Hindlimb muscle (tissue), 1 donor: ENCODE measurements at places on chromosomes 5 and 9.

DNA sequence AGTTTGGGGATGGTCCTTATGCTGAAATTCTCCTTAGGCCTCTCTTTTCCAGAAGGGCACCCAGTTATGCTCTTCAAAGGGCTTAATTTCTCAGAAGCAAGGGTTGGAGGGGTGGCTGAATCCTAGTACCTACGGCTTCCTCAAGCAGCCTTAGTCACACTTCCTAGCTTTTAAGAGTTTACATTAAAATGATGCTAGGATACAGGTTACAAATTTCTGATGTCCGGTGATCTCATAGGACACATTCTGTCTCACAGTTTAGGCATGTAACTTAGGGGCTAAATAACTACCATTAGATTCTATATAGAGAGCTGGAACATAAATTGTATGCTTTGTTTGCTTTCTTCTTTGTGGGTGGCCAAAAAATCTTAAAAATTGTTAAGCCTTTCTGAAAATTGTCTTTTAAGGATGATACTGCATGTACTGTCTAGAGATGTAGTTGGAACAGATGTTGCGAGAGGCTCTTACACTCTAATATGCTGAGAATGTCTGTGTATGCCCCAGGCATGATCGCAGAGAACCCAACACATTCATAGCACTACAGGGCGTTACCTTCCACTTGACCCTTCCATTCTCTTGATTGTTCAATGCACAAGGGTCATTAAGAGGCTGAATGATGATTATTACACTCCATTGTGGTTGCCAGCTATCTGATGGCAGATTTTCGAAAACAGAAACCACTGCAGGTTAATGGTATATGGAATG is 139.1 kb downstream of the TMEM38B start:
- no peak for DNase-seq

DNA sequence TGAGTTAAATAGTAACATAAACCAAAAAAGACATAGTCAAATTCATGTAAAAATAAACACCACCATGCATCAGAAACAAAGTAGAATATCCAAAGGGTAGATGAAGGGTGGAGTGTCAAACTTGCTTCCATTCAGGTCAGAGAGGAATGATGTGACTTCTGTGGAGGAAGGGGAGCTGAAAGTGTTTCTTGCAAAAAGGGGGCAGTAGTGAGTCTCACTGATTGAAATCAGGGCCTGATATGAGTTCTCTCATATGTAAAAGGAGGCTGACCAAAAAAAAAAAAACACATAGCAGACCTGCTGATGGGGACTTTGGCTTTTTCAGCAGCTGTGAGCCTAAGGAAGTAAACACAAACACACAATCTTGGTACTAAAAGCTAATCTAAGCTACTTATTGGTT is 38.8 kb upstream of the RGMB start:
- DNase-seq = no peak

DNA sequence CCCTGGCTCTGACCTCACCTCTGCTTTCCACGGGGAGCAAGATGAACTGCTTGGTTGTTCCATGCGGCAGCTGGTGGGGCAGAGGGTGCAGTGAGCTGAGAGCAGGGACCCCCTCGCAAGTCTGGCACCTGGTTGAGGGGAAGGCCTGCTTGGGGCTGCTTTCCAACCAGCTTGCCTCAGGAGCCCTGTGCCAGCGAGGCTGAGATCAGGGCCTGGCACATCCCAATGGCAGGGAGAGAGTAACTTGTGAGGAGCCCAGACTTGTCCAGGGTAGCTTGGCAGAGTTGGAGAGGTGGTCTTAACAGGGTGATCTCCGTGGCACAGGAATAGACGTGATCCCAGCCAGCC is 68.9 kb downstream of the IQGAP2 start:
- no peak for DNase-seq

GRCh38 chr5:142969186-142969585 is 199.0 kb downstream of the ARHGAP26 start:
- DNase-seq = no peak

GRCh38 chr5:16564248-16564867 is 52.4 kb downstream of the RETREG1 start:
- no peak for DNase-seq

DNA sequence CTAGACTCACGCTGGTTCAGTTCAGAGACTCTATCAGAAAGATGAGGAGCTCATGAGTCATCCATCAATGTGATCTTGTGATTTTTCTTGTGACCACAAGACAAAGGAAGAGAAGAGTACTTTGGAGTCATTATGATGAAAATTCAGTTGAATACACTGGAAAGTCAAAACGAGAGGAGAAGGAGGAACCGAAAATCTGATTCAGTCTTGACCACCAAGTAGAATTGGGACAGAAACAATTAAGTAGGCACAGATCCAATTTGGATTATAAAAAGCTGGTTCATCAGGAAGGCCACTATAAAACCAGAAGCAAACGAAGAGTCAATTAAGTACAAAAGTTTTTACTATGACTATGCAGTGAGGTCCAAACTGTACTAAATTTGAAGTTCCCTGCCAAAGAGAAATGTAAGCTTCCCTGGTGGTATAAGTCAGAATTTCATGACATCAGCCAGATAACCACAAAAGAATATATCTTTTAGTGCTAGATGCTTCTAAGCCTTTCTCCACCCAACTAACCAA is 90.9 kb downstream of the THBS4 start:
- no peak for DNase-seq

DNA sequence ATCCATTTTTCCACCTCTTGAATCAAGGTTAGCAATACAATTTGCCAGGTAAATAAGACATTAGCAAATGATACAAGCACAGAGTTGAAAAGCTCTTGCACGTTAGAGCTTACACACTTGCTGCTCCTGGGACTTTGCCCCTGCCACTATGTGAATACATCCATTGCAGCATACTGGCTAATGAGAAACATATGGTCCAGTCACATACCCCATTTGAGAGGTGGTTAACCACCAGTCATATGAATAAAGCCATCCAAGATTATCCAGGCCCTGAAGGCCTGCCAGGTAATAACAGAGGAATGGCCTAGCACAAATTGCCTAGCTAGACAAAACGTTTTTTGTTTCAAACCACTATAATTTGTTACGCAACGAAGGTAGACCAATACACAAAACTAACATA is 45.8 kb upstream of the FTMT start:
- no peak for DNase-seq

GRCh38 chr5:15383469-15383868 is 116.5 kb upstream of the FBXL7 start:
- DNase-seq = no peak

DNA sequence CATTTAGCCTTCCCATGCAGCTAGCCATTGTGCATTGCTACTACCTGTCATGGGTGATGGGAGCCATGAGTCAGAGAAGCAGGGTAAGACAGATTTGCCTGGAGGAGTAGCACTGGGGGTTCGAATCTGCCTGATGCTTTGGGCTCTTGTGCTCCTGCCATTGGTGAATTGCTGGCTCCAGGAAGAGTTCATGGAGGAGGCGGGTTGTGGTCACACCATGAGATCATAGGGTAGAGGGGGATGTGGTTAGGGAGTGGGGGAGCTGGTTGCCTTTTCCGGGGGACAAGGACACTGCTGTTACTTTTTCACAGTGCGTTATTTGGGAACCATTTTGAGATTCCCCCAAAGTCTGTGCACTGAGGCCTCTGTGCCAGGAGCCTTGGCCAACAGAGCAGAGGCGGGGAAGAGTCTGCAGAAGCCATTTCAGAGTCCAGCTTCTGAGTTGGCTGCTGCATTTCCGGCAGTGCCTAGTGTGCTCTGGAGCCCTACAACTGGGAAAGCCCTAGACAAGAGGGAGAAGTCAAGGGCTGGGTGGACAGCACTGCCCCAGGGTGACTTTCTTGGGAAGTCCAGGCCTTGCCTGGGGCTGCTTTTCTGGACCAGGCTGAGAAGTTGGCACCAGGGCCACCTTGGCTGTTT is 6.2 kb downstream of the ANGPTL2 start:
- DNase-seq = peak; percentile 51

DNA sequence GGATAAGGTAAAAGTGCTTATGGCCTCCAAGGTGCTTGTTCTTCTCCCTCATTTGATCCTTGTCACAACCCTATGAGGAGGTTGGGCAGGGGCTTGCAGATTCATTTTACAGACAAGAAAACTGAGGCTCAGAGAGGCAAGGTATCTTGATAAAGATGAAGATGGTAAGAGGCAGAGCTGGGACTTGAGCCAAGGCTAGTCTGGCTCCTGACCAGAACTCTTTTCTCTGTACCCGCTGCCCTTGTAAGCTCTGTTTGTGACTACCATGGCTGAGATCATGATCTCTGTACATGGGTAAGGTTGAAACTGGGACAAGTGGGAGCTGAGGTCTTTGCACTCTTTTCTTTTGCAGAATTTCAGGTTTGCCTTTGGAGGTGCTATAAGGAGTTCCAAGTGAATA is 33.6 kb downstream of the SEC61B start:
- no peak for DNase-seq

DNA sequence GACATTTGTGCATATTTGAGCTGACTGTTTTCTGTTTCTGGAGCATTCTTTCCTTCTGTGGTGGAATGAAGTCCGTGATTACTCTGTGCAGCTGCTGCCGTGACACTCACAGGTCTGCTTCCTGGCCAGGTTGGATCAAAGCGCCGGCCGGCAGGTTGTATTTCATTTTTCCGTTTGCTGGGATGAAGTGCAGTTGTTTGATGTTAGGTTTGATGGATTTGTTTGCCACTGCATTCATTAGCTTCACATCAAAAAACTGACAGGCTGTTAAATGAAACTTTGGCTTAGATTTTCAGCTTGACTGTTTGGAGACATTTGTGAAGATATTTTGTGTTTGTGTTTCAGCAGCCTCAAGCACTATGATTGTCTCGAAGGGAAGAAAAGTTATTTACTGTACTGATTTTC is 140.1 kb downstream of the KDM4C start:
- DNase-seq = no peak

DNA sequence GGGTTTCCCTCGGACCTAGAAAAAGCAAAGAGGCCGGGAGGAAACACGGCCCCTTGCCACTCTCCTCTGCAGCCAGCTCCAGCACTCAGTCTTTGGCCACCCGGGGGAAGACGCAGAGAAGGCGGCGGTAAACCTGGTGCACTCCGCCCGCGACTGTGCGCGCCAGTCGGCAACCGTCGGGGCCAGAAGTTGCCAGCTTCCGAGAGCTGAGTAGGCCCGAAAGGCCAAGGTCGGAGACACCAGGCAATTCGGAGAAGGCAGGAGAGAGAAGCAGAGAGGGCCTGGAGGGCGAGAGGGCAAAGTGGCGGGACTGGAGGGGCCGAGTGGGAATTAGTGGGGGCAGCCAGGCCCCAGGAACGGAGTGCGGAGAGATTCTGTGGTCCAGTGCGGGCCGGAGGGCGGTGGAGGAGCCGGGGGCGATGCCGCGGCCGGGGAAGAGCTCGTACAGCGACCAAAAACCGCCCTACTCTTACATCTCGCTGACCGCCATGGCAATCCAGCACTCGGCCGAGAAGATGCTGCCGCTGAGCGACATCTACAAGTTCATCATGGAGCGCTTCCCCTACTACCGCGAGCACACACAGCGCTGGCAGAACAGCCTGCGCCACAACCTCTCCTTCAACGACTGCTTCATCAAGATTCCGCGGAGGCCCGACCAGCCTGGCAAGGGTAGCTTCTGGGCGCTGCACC is at the start of gene FOXB2:
Gene FOXB2 (plus strand): TSS at position 420 of the 690 bp plus-strand sequence. CDS start 0 bp downstream, at position 420.
- DNase-seq = no peak

- DNase-seq = no peak
These were observed 621.0 kb upstream of the ADAMTS16 start for GRCh38 chr5:4518903-4519672.

GRCh38 chr5:145960166-145960565 is 23.8 kb downstream of the SH3RF2 start:
- DNase-seq = no peak

DNA sequence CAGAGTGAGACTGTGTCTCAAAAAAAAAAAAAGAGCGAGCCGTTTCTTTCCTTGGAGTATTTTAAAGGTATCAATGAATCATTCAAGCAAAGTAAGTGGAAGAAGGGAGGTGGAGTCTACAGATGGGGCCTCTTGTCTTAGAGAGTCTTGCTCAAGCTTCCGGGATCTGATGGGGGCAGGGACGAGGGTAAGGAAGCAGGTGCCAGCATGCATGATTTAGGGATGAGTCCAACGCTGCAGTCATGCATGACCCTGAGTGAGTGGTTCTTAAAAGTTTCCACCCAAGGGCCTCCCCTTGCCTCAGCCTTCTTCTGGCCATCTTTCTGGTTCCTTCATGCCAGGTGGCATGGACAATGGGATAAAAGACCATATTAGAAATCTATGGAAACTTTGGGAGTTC is 79.6 kb downstream of the MYO10 start:
- DNase-seq = no peak

- no peak for DNase-seq
These were observed 387.1 kb downstream of the TMEM232 start for GRCh38 chr5:110339399-110339798.

DNA sequence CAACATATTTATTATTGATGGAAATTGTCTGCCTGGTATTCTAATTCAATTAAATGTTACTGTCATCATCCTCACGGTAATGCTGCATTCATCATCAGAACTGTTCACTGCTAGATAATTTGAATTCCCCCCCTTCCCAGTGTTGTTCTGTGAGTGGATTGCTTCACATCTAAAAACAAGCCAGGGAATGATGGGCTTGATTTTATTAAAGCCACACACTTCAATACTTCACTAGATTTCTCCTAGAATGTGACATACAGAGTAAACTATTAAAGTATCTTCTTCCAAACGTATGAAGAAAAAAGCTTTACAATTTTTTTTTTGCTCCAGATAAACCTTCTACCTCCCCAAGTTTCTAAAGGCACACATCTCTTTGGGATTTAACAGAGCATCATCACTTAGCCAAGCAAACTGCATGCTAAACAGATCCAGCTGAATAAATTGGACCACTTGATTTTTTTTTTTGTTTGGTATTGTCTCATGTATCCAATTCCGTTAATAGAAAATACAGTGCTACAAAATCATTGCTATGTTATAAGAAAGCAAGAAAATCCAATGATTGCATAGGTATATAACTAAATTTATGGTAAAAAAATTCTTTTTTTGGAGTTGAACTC is 692.4 kb downstream of the MTRR start:
- DNase-seq = peak; percentile 63

DNA sequence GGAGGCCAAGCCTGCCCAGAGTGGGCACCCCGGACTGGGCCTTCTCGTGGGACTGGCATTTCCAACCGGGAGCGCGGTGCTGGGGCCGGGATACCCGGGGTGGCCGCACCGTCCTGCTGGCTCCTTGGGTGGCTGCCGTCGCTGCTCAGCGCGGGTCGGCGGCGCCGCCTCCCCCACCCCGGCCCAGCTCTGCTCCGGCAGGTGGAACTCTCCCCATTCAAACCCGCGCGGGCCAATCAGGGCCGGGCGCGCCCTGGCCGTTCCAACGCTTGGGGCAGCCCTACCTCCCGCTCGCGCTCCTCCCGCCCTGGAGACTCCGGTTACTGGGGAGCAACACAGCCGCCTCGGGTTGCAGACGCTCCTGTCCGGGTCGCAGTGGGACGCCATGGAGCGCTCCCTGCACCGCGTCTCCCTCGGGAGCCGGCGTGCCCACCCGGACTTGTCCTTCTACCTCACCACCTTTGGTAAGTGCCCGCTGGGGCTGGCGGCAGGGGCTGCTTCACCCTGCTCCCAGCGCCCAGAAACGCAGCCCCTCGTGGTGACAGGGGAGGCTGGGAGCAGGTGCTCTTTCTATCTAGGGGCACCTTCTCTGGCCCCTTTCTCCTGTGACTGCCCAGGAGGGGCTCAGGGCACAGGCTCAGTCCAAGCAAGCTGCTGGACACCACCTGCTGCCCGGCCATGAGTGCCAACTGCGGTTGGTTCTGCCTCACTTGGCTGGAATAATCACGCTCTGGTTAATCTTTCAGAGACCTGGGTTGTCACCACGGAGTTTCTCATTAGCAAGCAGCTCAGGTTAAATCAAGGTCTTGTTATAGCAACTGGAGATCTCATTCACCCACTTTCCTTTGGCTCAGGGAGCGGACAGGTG is at the start of gene RGS3:
Gene RGS3 (plus strand): TSS at position 310 of the 868 bp plus-strand sequence. CDS start 76 bp downstream, at position 386.
- peak; percentile 23 for DNase-seq

GRCh38 chr5:35483191-35483590 is 134.5 kb upstream of the SPEF2 start:
- DNase-seq = no peak
